ENCODE measurements at places on chromosomes 6 and 20.

GRCh38 chr6:3277251-3277650 is 18.5 kb downstream of the PSMG4 start:
- no peak for DNase-seq

GRCh38 chr20:61888101-61888865 is 177.4 kb downstream of the TAF4 start:
- DNase-seq, result no peak

DNA sequence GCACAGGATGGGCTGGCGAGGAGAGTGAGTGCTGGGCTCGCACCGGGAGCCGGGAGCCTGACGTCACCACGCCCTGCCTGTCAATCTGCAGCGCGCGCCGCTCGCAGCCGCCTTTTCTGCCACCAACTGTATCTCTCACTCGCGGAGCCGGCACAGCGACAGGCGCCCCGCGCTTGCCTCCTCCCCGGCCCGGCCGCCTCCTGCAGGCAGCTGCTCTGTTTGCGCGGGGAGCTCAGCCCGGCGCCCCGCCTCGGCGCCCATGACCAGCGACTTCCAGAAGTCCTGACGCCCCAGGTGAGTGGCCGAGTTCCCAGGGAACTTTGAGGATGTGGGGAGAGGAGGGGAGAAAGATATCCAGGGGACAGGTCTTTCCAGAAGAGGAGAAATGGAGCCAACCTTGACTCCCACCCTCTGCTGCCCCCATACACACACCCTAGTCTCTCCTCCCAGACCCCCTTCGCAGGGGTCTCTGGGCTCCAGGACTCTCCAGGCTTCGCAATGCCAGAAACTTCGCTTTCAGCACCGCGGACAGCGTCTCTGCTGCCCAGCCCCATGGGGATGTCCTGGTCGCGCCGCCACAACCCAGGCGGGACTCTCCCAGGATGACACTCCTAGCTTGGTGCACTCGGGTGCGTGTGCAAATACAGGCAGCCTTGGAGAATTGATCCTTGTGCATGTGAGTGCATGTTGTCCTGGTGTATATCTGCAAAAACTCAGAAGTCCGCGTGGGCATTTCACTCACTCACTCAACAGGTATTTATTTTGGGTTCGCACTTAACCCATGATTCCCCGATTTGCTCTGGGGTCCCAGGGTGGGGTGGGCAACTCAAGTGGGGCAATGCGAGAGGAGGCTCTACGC is at the start of gene GPR6:
TSS of gene GPR6 (plus strand) at position 138 of the 859 bp plus-strand sequence. CDS start 802 bp downstream, outside the sequence.
- DNase-seq, result peak; percentile 58

DNA sequence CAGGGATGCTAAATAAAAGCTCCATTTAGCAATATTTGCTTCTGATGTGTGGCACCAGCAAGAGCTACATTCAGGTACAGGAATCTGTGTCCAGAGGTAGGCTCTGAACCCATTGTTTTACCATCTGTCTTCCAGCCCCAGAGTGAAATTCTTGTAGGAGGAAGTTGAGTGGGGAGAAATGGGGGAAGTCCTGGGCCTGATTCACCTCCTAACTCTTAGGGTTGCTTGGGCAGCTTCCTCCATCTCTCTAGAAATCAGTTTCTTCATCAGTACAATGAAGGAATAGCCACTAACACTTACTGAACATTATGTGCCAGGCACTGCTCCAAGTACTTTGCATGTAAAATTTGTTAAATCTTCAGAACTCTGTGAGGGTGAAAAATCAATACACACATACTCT is 35.1 kb upstream of the TSPYL1 start:
- DNase-seq, result no peak

DNA sequence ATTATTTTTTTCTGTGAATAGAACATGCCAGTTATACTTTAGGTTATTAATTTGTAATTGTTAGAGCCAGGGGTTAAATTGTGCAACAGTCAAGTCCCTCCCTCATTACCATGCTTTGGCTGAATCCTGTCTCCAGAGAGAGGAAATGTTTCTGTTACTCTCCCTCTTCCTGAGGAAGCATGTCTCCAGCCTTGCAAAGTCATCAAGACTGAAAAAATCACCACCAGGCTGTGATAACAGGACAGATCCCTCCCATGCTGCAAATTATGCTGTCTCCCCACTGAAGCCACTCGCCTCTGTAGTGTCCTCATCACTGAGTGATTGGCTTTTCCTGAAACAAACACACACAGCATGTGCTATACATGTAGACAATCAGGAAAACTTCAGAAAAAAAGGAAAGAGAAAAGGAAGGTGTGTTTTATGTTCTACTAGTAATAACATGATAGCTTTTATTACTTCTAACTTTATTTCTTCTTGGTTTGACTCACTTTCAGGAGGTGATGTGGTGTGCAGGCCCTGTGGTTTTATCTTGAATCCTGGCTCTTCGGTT is 290.0 kb upstream of the JAG1 start:
- DNase-seq, result no peak

DNA sequence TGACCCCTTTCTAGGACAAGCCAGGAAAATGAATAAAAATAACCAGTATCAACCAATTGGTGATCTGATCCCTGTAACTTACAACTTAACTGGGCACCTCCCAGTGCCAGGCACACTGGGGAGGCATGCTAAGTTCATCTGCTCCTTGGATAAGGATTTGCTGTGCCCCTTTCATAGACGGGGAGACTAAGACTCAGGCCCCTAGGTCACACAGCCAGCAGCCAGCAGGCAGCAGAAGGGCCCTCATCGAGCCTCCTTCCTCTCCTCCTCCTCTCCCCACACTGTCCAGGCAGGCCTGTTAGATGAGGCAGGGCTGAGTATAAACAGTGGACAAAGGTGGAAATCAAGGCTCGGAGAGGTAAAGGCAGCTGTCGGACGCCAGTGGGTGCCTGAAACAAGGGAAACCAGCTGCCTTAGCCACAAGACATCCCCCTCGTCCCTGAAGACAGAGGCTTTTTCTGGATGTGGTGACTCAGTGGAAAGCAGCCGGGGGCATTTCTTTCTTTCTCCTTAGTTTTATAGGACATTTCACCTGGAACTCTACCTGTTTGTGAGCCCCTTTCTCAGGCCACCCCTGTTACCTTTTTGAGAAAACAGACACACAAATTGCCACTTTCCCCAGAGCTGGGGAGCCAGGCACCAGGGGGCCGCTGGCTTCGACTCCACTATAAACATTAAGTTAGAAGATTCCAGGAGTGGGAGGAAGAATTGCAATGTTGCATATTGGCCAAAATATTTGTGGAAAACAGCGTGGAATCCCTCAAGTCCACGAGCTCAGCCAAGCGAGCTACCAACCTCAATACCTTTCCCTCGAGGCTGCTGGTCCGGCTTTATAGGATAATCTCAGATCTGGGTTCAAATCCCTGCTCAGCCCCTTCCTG is 166.0 kb downstream of the PREX1 start:
- no peak for DNase-seq

DNA sequence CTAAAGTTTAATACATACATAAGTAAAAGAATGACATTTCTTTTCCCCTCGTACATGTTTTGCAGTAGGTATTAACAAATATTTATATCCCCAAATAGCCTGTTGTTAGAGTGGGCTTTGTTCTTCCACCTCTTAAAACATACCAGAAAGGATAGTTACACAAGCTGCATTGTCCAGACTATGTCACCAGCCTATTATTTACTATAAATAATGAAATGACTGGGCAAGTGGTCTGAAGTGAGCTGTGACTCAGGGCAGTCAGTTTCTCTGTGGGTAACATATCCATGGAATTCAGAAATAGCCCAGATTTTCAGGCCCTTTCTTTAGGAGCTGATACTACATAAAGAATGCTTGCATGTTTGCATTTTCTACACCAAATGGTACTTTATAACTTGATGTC is 60.1 kb downstream of the FUT9 start:
- DNase-seq, result no peak

DNA sequence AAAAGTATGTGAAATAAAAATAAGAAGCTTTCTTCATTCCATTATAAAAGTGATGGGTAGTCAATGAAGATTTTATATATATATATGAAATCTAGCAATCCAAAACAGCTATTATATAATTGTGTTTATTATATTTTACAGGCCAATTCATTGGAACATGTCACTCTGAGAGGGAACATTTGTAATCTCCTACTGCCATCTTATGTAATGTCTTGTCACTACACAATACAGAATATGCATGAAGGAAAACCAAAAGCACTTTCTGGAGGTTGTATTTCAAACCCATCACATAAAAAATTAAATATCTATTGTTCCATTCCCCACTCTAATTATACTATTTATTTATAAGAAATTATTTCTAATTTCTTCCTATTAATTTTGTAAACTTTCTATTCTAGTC is 31.5 kb upstream of the IRAK1BP1 start:
- DNase-seq, result no peak

DNA sequence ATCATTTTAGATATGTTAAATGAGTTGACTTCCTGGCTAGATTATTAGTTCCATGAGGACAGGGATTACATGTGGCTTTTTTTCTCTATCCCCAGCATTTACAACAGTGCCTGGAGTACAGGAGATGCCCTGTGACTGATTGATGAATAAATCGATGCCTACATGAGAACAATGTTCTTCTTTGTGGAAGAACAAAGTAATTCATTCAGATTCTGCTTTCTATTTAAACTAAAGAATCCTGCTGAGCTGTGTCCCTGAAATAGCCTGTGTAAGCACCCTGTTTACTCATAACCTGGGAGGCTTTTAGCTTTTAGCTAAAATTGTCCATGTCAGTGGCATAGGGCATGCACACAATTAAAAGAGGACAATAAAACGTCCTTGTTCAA is 125.1 kb upstream of the BTBD3 start:
- no peak for DNase-seq

DNA sequence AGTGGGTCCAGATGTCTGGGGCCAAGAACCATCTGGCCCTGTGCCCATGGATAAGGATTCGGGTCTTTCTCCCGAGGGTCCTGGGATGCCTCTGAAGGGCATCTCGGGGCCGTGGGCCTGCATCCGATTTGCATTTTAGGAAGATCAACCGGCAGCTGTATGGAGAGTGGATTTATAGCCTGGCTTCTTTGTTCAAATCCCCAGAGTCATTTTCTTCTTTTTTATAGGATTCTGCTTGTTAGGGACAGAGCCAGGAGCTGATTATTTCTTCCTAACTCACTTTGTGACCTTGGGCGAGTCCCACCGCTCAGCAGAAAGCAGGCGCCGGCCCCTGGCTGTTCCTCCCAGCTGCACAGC is 52.9 kb upstream of the APCDD1L start:
- no peak for DNase-seq

- DNase-seq, result peak; percentile 86
Observed at GRCh38 chr6:3825851-3826581, 23.2 kb upstream of the FAM50B start.

DNA sequence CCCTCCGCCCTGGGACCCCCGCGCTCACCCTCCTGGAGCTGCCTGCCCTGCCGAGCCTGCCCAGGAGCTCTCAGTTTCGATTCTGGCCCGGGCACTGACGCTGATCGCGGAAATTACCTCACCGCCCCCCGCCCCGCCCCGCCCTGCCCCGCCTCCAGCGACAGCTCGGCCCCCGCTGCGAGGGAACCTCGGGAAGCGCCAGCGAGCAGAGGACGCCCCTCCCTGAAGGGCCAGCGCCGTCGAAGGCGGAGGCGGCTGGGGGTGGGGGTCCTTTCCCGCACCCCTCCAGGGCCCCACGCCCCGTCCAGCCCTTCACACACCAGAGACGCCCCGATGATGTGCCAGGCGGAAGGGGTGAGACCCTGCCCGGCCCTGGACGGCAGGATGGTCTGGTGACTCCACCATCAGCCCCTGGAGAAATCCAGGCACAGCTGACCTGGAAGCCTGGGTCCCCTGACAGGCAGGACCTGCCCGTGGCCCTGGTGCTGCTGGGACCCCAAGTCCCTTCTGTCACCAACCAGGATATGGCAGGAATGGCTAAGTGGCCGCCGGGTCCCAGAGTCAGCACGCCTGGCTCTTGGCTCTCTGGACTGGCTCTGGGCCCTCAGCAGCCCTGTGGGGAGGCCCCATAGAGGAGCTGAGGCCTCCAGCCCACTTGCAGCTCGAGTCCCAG is at the start of gene HELZ2:
TSS of gene HELZ2 (minus strand) at position 84 of the 673 bp plus-strand sequence. CDS start 1,854 bp downstream, outside the sequence.
- DNase-seq, result peak; percentile 58

GRCh38 chr20:32474009-32474716 is 111.0 kb downstream of the NOL4L start:
- no peak for DNase-seq

GRCh38 chr6:82035526-82035925 is 212.0 kb downstream of the IBTK start:
- DNase-seq, result no peak

DNA sequence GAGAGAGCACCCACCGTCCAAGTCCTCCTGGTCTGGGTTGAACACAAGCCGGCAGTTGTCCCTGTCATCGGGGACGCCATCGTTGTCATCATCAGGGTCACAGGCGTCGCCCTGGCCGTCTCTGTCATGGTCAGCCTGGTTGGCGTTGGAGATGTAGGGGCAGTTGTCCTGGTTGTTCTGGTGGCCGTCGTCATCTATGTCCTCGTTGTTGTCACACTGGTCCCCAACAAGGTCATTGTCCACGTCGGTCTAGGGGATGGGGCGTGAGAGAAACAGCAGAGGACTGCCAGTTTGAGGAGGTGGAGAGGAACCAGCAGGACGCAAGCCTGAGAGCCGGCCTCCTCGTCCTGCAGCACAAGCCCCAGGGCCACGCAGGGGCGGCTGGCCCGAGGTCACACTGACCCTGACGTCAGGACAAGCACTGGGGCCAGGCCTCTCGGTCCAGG is 28.5 kb downstream of the THBS2 start:
- no peak for DNase-seq

- no peak for DNase-seq
Observed at GRCh38 chr20:278181-278580, 12.4 kb downstream of the C20orf96 start.
